PC-9 (cell line): ENCODE measurements at places on chromosomes 6 and 20. TPM values are rescaled to one million over a fixed set of nuclear protein-coding genes. Genes with fewer than 3 reads are reported as not detected.

The DEFB124 gene
- not detected in 2 replicates for total RNA-seq

The ROS1 gene
- not detected in 2 replicates for total RNA-seq

The SLC17A1 gene
- not detected in 2 replicates for total RNA-seq

The ZSCAN12 gene
- total RNA-seq, result 10.9 and 11.2 TPM in 2 replicates

The TSPO2 gene
- total RNA-seq, result not detected in 2 replicates

The SUMO4 gene
- 1.8 TPM in 2 replicates for total RNA-seq

The SLC17A3 gene
- not detected in 2 replicates for total RNA-seq

The GFRAL gene
- not detected in 2 replicates for total RNA-seq

The CDC5L gene
- 17.8 and 24.0 TPM in 2 replicates for total RNA-seq

The C6orf52 gene
- 6.1 and 6.2 TPM in 2 replicates for total RNA-seq

The NRSN1 gene
- total RNA-seq, result not detected in 2 replicates

The PI16 gene
- 0.83 and 1.9 TPM in 2 replicates for total RNA-seq

The BEND3 gene
- 3.4 and 3.8 TPM in 2 replicates for total RNA-seq

The FBXL4 gene
- total RNA-seq, result 13.9 and 15.1 TPM in 2 replicates

The GID8 gene
- total RNA-seq, result 45.7 and 49.7 TPM in 2 replicates

The WFDC2 gene
- total RNA-seq, result 159 and 185 TPM in 2 replicates

The OTOR gene
- not detected in 2 replicates for total RNA-seq

The ZNF133 gene
- 16.3 and 22.8 TPM in 2 replicates for total RNA-seq

The GINM1 gene
- total RNA-seq, result 14.5 and 14.7 TPM in 2 replicates

The C6orf163 gene
- total RNA-seq, result 1.5 and 2.0 TPM in 2 replicates

The SLC4A11 gene
- 46.1 and 57.8 TPM in 2 replicates for total RNA-seq

The TGM2 gene
- 286 and 333 TPM in 2 replicates for total RNA-seq

The RSPH4A gene
- total RNA-seq, result 0.13 and 0.24 TPM in 2 replicates

The STMND1 gene
- total RNA-seq, result 0.26 TPM in 1 of 2 replicates, not detected in the other

The RHAG gene
- not detected in 2 replicates for total RNA-seq

The SRMS gene
- total RNA-seq, result 1.2 TPM in 2 replicates

The B3GAT2 gene
- total RNA-seq, result not detected in 2 replicates

The SLC22A23 gene
- total RNA-seq, result 13.5 and 16.3 TPM in 2 replicates

The COL11A2 gene
- total RNA-seq, result 2.2 and 3.4 TPM in 2 replicates

The HLA-DOB gene
- 3.4 and 4.3 TPM in 2 replicates for total RNA-seq

The ADGRG6 gene
- 24.0 and 30.3 TPM in 2 replicates for total RNA-seq

The TMC2 gene
- not detected in 2 replicates for total RNA-seq

The GATA5 gene
- total RNA-seq, result 0.96 and 2.1 TPM in 2 replicates

The HBS1L gene
- total RNA-seq, result 70.5 and 84.4 TPM in 2 replicates

The SPTLC3 gene
- total RNA-seq, result 8.5 and 10.7 TPM in 2 replicates

The ID4 gene
- total RNA-seq, result 4.4 and 5.9 TPM in 2 replicates

The PRND gene
- not detected in 2 replicates for total RNA-seq

The NKX2-2 gene
- not detected in 2 replicates for total RNA-seq

The THBS2 gene
- not detected in 2 replicates for total RNA-seq

The SAMD3 gene
- not detected in 2 replicates for total RNA-seq

The NINL gene
- total RNA-seq, result 19.6 and 39.9 TPM in 2 replicates

The KIAA0408 gene
- total RNA-seq, result not detected in 2 replicates

The CFAP61 gene
- total RNA-seq, result 1.7 and 2.6 TPM in 2 replicates

The LIN28B gene
- total RNA-seq, result not detected in 2 replicates

The TMEM244 gene
- not detected in 2 replicates for total RNA-seq

The AFG1L gene
- total RNA-seq, result 8.9 and 13.4 TPM in 2 replicates

The SLC2A10 gene
- 28.6 and 33.6 TPM in 2 replicates for total RNA-seq

The TAAR2 gene
- not detected in 2 replicates for total RNA-seq

The PAX1 gene
- total RNA-seq, result not detected in 2 replicates

The MCCD1 gene
- total RNA-seq, result not detected in 2 replicates

The NUP153 gene
- total RNA-seq, result 50.7 and 74.1 TPM in 2 replicates

The TAGAP gene
- 0.23 TPM in 1 of 2 replicates, not detected in the other for total RNA-seq

The FAM162B gene
- not detected in 2 replicates for total RNA-seq

The TTLL9 gene
- total RNA-seq, result 1.5 and 1.8 TPM in 2 replicates

The GSTA4 gene
- 2.5 and 3.4 TPM in 2 replicates for total RNA-seq

The KCNQ2 gene
- total RNA-seq, result 0.30 TPM in 1 of 2 replicates, not detected in the other

The PDYN gene
- not detected in 2 replicates for total RNA-seq
